ENCODE measurements at places on chromosomes 1 and 21. TPM values are rescaled to one million over a fixed set of nuclear protein-coding genes. Genes with fewer than 3 reads are reported as not detected.

- DNase-seq = peak; percentile 25
Observed at GRCh38 chr1:172727956-172728603, 69.2 kb downstream of the FASLG start.

DNA sequence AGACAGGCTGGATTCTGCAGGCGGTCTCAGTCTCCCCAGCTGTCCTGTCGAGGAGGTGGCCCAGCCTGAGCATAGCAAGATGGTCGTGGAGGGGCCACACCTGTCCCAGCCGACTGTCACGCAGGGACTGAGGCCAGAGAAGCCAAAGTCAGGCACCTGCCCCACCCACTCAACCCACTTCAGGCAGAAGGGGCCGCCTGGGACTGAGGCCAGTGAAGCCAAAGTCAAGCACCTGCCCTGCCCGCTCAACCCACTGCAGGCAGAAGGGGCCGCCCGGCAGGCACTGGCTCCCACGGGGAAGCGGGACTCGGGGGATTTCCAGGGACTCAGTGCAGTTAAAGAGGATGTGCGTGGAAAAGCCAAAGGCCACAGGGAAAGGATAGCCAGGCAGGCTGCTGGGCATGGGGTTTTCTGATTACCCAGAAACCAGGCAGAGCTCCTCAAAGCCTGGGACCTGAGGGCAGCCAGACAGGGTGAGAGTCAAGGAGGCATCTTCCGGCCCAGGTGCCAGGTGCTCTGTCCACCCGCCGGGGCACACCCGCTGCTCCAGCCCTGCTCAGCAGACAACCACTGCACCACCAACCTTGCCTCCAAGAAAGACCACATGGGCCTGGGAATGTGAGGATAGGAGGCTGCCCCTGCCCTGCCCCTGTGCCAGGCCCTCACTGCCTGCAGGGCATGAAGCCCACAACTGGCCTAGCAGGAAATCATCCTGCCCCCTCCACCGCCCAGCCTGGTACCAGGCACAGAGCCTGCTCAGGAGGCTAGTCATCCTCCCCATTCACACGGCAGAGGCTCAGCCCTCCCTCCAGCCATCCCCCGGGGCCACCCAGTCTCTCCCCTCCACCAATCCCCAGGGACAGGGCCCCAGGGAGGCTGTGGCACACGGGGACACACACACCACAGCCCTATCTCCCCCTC, 41.0 kb downstream of the MEGF6 start:
- DNase-seq = no peak

DNA sequence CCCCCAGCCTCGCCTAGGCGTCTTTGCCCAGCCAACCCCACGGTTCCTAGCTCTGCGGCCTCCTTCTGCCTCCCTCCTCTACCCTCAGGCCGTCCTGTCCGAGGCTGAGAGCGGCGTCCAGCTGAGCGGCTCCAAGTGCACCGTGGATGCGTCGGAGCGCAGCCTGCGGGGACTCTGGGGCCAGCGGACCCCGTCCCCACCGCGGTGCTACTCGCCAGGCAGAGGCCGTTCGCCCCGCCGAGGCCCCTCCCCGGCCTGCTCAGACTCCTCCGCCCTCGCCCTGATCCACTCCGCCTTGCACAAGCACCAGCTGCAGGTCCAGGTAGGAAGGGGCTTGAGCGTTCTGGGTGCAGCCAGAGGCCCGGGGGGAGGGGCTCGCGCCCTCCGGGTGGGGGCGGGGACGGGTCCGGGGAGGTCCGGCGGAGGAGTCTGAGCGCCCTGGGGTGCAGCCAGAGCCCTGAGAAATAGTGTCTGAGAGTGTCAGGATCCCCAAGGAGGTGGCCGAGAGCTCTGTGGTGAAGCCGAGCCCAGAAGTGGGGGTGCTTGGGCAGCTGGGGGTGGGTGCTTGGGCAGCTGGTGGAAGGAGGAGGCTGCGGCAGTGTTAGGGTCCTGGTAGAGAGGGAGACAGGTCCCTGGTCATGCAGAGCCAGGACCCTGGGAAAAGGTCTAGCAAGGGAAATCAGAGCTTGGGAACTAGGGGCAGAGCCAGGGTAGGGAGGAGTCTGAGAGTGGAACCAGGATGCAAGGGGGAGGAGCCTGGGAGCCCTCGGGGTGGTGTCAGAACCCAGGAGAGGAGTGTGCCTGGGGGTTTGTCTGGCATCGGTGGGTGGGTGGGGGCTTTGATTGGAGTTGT, 3.2 kb upstream of the NBPF3 start:
- no peak for DNase-seq

DNA sequence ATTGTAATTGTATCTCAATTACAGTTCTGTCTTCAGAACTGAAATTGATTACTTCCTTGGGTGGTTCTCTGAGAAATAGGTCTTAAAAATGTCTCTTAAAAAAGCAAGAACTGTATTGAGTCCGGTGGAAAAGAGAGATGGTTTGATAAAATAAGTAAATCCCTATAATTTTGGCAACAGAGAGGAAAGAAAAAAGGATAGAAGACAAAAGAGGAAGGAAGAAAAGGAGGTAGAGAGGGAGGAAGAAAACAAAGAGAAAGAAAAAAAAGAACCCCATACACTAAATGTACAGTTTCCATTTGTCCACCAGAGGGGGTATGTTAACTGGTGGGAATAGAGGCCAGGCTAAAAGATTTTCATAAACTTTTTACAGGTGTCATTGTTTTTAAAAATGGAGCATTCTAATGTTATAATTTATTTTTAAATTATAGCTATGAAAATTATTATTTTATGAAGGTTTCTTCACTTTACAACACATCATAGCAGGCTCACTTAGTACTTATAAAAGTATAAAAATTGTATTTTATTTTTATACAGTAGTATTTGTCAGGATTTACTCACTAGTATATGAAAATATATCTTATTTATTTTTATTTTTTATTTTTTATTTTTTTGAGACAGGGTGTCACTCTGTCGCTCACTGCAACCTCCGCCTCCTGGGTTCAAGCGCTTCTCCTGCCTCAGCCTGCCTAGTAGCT, 2.1 kb upstream of the UBE2T start:
- DNase-seq = no peak

GRCh38 chr1:167620002-167620401, 10.0 kb upstream of the RCSD1 start:
- no peak for DNase-seq

- DNase-seq = no peak
Observed at GRCh38 chr1:64574301-64574700, 104.4 kb downstream of the CACHD1 start.

- DNase-seq = no peak
Observed at GRCh38 chr21:46118316-46119143, 20.6 kb downstream of the COL6A2 start.

- no peak for DNase-seq
Observed at GRCh38 chr1:58789996-58790660, 6.3 kb upstream of the JUN start.

GRCh38 chr1:203516184-203516583, 22.2 kb downstream of the OPTC start:
- no peak for DNase-seq

GRCh38 chr1:106173101-106173500, 883.4 kb upstream of the PRMT6 start:
- DNase-seq = no peak

DNA sequence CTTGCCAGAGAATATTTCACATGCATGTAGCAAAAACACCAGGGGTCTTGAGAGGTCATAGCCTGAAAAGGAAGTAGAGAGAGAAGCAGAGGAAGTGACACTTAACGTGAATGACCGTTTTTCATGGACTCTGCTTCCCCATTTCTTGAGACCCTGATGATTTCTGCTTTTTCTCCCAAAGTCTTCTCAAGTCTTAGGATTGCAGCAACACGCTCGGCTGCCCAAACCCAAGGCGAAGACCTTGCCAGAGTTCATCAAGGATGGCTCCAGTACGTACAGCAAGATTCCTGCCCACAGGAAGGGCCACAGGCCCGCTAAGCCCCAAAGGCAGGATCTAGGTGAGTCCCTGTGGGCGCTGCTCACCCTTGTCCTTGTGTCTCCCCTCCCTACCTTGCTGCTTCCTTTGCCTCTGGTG, 12.8 kb downstream of the THEMIS2 start:
- DNase-seq = no peak

GRCh38 chr1:84090447-84091245, 53.4 kb upstream of the PRKACB start:
- DNase-seq = no peak

DNA sequence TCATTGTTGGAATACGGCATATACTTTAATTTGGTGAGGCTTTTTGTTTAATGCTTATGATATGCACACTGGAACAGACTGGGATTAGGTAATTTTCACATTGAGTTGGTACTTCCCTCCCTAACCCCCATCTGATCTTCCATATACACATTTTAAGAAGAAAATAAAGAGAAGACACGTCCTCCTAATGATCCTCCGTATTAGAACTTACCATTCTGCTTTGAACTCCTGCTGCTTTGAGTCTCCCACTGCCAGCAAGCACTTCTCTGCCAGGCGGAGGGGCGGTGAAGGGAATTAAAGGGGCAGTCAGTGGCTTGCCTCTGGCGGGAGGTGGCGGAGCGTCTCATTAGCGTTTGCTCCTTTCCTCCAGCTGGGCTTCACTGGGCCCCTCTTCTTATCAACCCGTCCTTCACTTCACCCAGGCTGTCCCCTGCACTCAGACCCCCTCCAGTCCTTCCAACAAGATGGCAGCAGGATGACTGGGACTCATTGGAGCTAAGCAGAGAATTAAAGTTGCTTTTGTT, 433.4 kb downstream of the KIF26B start:
- no peak for DNase-seq

DNA sequence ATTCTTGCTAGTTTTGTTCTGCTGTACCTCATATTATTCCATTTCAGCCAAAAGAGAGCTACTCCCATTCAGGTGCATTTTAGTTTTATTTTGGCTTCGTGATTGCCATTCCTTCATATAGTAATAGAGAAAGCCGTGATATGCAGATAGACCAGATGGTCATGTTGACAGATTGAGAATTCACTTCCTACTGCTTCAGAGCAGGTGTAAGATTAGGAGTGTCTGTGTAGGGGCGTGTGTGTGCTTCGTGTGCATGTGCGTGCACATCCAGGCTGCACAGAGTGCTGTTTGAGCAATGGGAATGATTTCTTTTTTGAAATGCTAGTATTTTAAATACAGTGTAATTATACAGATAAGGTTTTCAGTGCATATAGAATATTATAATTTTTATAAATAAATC, 10.3 kb downstream of the NFIA start:
- DNase-seq = no peak

- no peak for DNase-seq
Observed at GRCh38 chr1:203858055-203858454, 3.3 kb upstream of the SNRPE start.

MTARC2 gene
- total RNA-seq = not detected

SPRR3 gene
- total RNA-seq = not detected

SZRD1 gene
- 136 TPM for total RNA-seq

ADAM30 gene
- total RNA-seq = not detected

ZMYND12 gene
- 0.76 TPM for total RNA-seq

IRF6 gene
- 2.5 TPM for total RNA-seq

CRP gene
- not detected for total RNA-seq

MYOC gene
- total RNA-seq = not detected
